Thoracic aorta endothelial cell (primary cell): ENCODE measurements at places on chromosomes 1 and 21. TPM values are rescaled to one million over a fixed set of nuclear protein-coding genes. Genes with fewer than 3 reads are reported as not detected.

Gene CD1D
- total RNA-seq = not detected in 2 replicates

Gene PIGP
- 8.1 and 9.0 TPM in 2 replicates for total RNA-seq

Gene ASAP3
- 5.2 and 9.7 TPM in 2 replicates for total RNA-seq

Gene FLG
- under 0.01 TPM in 1 of 2 replicates, not detected in the other for total RNA-seq

Gene HSPA6
- total RNA-seq = 0.22 and 0.27 TPM in 2 replicates

Gene PAQR6
- 0.27 and 0.36 TPM in 2 replicates for total RNA-seq

Gene PKLR
- not detected in 2 replicates for total RNA-seq

Gene SIM2
- total RNA-seq = 0.07 and 0.13 TPM in 2 replicates

Gene PTAFR
- total RNA-seq = under 0.01 and 0.14 TPM in 2 replicates

Gene PHLDA3
- total RNA-seq = 26.6 and 29.9 TPM in 2 replicates

Gene OR2T27
- not detected in 2 replicates for total RNA-seq

Gene SYCP1
- total RNA-seq = not detected in 2 replicates

Gene HORMAD1
- 0.29 TPM in 1 of 2 replicates, not detected in the other for total RNA-seq

Gene HOOK1
- under 0.01 TPM in 1 of 2 replicates, not detected in the other for total RNA-seq

Gene HJV
- total RNA-seq = not detected in 2 replicates

Gene S100A3
- 0.53 and 0.79 TPM in 2 replicates for total RNA-seq

Gene CYP4B1
- not detected in 2 replicates for total RNA-seq

Gene RGS13
- not detected in 2 replicates for total RNA-seq

Gene CHI3L1
- total RNA-seq = 1.7 and 2.9 TPM in 2 replicates

Gene CTBS
- total RNA-seq = 11.2 and 12.1 TPM in 2 replicates

Gene BRDT
- total RNA-seq = not detected in 2 replicates

Gene SLC44A3
- 0.14 and 1.1 TPM in 2 replicates for total RNA-seq

Gene PLA2G2A
- not detected in 2 replicates for total RNA-seq

Gene OSCP1
- 2.7 and 4.4 TPM in 2 replicates for total RNA-seq

Gene VWA5B1
- not detected in 2 replicates for total RNA-seq

Gene CELA2B
- not detected in 2 replicates for total RNA-seq

Gene TFF2
- not detected in 2 replicates for total RNA-seq

Gene EFCAB14
- 137 and 145 TPM in 2 replicates for total RNA-seq

Gene RGS1
- total RNA-seq = not detected in 2 replicates
